Activated CD4-positive, alpha-beta T cell treated with anti-CD3 and anti-CD28 coated beads, Interleukin-2, amount 50 U/mL, for 24 hours (primary cell): ENCODE measurements at places on chromosomes 6 and 20.

- DNase-seq = no peak
Measured at GRCh38 chr6:4543596-4543995, 232.6 kb upstream of the CDYL start.

GRCh38 chr20:17710379-17711266 lies 10.9 kb downstream of the BANF2 start:
- DNase-seq = no peak

DNA sequence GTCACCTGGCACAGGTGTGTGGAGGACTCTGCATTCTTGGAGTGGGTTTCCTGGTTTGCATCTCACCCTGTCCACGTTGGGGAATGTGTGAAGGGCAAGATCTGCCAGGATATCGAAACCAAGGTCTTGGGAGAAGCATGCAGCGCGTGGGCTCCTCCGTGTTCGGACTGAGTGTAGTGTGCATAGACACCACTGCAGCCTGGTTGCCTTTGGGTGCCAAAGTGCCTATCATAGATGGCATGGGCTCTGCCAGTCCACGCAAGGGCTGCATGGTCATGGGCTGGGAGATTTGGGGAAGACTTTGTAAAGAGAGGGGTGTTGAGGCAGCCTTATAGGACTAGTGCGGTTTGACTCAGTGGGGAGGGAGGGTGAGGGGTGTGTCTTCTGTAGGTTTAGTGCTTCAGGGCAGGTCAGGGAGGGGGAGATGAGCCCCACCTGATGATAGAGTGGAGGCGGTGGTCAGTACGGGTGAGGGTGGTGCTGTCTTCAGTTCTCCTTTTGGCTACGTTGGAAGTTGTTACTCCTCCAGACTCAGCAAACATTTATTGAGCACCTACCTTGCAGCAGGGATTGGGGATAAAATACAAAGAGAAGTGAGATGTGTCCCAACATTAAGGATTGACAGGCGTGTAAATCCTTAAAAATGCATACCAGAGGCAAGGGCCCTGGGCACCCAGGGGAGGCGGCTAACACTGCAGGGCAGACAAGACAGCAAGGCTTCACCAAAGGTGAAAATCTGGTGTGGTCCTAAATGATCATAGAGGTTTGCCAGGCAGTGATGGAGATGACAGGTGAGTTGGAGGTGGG lies 28.3 kb downstream of the DUSP22 start:
- no peak for DNase-seq

DNA sequence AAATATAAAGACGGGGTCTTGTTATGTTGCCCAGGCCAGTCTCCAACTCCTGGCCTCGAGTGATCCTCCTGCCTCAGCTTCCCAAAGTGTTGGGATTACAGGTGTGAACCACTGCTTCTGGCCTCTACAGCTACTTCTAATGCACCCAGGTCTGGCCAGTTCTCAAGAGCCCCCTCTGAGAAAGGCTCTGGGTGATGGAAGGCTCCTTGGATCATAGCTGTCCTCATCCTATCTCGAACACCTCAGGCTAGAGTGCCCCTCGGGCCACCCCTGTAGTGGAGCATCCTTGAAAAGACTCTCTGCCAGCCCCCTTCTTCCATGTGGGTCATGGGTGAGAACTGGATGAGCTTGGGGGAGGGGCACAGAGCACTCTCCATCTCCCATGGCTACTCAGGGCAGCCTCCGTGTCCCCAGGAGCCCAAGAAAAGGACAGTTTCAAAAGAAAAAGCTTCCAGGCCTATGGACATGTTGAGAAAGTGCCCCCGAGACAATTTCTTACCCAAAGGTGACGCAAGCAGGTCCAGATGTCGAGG lies 714 bp upstream of the MYLK2 start:
- DNase-seq = no peak

- DNase-seq = no peak
Measured at GRCh38 chr6:20302702-20303251, 90.5 kb upstream of the MBOAT1 start.

DNA sequence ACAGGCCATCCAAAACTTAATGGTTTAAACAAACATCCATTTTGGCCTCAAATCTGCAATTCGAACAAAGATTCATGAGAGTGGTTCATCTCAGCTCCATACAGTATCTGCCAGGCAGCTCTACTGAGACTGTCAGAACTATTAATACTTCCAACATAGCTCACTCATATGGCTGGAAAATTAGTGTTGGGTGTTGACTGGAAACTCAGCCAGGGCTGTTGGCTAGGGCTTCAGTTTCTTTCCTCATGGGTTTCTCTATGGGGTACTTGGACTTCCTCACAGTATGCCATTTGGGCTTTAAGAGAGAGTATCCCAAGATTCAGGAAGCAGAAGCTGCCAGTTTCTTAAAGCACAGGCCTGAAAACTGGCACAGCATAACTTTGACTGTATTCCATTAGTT lies 240.3 kb downstream of the TPBG start:
- DNase-seq = no peak

- DNase-seq = no peak
Measured at GRCh38 chr6:157865249-157865648, 42.2 kb downstream of the SNX9 start.

- DNase-seq = no peak
Measured at GRCh38 chr6:34511214-34511914, 44.8 kb downstream of the SPDEF start.

GRCh38 chr6:8336406-8337057 lies 98.8 kb downstream of the SLC35B3 start:
- no peak for DNase-seq

GRCh38 chr6:116542426-116542825 lies 3.1 kb downstream of the TRAPPC3L start:
- DNase-seq = no peak

DNA sequence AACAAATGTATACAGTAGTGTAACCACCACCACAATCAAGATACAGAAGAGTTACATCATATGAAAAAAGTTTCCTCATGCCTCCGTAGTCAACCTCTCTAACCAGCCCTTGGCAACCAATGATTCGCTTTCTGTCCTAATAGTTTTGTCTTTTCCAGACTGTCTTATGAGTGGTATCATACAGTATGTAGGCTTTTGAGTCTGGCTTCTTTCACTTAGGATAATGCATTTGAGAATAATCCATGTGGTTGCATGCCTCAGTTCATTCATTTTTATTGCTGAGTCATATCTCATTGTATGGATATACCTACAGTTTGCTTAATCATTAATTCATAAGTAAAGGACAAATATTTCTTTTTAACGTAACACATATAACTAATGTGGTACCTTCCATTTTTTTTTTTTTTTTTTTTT lies 86.4 kb upstream of the RIPOR2 start:
- no peak for DNase-seq

- DNase-seq = no peak
Measured at GRCh38 chr6:6007366-6008088, 802 bp upstream of the NRN1 start.

DNA sequence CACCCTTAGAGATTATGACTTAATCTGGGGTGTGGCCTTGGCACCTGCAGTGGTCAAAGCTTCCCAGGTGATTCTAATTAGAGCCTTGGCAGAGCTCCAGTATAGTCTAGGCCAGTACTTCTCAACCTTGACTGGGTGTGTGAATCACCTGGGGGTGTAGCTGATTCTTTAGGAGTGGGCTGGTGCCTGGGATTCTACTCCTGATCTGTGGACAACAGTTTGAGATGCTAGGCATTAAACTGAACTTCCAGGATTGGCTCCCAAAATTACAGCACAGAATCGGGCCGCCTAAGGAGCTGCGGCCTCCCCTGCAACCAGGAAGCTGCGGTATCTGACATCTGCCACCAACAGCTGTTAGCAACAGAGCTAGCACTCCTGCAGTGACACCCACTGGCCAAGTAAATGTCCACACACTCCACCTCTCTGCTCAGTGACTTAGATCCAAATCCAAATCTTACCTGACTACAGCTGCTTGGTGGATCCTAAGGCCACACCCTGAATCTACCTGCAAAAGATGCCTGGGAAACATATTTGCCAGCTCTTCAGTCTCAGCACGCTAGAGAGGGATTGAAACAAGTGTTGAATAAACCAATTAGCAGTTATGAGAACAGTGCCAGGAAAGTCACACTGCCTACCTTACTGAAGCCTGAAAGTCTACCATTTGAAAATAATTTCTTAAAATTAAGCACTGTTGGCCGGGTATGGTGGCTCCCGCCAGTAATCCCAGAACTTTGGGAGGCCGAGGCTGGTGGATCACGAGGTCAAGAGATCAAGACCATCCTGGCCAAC lies 126.7 kb downstream of the UNC5CL start:
- DNase-seq = no peak

- no peak for DNase-seq
Measured at GRCh38 chr6:33298773-33299236, at the start of gene RGL2. Gene RGL2 (minus strand): TSS chr6:33298942. CDS start chr6:33298610, 332 bp downstream.

DNA sequence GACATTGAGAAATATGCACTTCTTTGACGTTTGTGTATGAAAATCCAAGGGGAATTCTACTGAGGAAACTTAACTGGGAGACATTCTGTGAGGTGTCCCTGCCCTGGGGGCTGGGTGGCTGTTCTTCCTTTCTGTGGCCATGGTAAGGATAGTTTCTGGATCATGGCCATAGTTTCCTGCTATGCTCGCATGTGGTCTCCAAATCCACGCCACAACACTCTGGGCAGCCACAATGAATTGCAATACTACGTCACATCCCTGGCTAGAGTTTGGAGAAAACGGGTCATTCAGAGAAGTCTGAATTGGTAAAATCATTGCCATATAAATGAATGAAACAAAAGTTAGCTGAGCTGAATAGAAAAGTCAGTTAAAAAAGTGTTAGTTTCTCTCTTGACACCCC lies 230.6 kb downstream of the UTRN start:
- no peak for DNase-seq

GRCh38 chr20:50913690-50914375 lies 17.4 kb downstream of the ADNP start:
- DNase-seq = no peak

DNA sequence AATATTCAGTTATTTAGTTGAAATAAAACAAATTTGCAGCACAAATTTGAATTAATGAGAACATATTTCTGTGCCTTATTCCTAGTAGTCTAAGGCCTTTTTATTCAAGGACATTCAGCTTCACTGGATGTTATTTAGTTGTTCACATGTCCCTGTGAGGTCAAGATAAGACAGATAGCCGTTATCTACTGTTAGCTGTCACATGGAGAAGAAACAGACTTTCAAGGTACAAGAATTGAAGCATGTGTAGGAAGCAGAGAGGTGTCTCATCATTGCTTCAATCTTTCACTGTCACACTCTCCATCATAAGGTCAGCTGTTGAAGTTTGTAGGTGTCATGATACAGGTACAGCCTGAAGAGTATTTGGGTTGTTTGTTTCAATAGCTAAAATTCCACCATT lies 112.9 kb upstream of the JAG1 start:
- DNase-seq = no peak

DNA sequence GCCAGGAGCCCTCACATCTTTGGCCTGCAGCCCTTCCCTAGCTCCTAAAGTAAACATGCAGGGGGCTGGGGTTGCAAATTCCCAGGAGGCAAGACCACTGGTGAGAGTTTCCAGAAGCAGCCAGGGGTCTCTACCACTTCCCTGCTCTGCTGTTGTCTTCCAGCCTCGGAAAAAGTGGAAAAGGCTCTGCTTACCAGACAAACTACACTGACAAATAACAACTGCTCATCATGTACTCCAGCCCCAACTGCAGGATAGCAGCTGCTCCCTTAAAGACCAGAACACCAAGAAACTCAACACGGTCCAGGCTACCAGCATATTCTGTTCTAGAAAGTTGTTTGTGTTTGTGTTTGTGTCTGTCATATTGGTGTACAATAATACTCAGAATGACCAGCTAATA lies 187.5 kb upstream of the MARCKS start:
- DNase-seq = no peak

DNA sequence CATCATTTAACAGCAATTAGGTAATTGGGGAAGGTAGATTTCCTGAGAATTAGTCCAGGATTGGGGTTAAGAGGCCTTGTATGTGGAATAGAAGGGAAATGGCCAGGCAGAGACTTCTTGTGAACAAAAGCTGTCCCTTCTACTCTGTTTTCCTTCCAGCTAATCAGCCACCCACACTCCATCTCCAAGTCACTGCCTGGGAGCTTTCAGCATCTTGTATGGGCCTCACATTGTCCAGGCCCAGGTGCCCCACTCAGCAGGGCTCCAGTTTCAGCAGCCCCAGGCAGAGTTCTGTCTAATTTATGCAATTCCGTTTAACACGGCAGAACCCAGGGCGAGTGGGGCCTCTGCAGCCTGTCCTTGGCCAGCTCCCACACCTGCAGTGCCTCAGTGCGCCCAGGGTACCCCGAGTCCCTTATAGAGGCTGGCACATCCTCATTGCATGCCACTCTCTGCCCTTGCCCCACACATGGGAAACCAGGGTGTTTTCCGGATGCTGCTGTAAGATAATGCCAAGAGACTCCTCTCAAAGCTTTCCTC lies 113.0 kb downstream of the EDN3 start:
- DNase-seq = no peak
